ENCODE measurements at places on chromosomes 6 and 20. TPM values are rescaled to one million over a fixed set of nuclear protein-coding genes. Genes with fewer than 3 reads are reported as not detected.

Gene SH3BGRL2
- total RNA-seq: 32.8 TPM

Gene TTLL9
- total RNA-seq: 0.34 TPM

Gene RAB44
- 1.2 TPM for total RNA-seq

Gene KCNK17
- total RNA-seq: 0.17 TPM

Gene RFX6
- not detected for total RNA-seq

Gene AVP
- total RNA-seq: not detected

Gene AGPAT1
- 76.7 TPM for total RNA-seq

Gene CAGE1
- not detected for total RNA-seq

Gene LY6G6C
- total RNA-seq: not detected

DNA sequence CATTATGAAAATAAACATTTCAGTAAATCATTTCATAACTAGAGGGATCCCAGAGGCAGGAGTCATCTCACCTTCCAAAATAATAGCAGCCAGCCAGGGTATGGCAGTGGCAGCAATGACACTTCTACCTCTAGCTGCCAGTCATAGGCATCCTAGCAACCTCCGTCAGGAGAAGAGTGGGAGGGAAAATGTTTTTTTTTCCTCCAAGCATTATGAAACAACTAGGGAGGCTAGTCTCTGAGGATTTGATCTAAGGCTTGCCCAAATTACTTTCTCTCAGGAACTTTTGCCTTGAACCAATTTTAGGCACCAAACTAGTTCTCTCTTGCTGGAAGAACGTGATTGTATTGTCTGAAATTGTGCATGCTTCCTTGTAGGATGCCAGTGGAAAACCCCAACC is 208.7 kb upstream of the PREP start:
- DNase-seq: no peak

DNA sequence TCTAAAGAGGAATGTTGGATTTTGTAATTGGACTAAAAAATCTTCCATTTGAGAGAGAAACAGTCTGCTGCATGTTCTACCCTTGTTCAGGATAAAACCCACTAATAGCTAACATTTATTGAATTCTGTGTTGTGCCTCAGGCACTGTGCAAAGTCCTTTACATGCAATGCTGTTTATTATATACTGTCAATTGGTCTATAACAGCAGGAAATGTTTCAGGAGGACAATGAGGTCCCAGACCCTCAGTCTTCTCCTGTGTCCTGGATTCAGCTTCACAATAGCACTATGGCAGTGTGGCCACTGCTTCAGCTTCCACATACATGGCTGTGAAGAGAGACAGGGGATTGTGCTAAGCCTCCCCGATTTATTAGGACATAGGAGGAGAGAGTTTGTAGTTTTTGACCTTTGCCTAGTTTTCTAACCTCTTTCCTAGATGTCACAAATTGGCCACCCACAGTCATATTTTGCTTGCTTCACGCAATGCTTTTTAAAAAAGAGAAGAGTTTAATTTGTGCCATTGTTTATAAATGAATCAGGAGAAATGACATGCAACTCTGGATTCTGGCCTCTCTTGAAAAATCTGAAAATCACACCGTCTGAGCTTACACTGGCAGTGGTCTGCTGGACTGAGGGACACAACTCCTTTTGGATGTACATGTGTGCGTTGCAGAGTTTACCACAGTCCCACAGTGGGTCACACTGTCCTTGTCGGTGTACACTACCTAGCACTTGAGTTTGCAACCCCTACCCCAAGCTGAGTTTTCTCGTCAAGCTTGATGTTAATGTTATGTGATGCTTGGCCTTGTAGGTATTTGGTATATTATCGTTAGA is 11.3 kb downstream of the PTPN1 start:
- DNase-seq: no peak

DNA sequence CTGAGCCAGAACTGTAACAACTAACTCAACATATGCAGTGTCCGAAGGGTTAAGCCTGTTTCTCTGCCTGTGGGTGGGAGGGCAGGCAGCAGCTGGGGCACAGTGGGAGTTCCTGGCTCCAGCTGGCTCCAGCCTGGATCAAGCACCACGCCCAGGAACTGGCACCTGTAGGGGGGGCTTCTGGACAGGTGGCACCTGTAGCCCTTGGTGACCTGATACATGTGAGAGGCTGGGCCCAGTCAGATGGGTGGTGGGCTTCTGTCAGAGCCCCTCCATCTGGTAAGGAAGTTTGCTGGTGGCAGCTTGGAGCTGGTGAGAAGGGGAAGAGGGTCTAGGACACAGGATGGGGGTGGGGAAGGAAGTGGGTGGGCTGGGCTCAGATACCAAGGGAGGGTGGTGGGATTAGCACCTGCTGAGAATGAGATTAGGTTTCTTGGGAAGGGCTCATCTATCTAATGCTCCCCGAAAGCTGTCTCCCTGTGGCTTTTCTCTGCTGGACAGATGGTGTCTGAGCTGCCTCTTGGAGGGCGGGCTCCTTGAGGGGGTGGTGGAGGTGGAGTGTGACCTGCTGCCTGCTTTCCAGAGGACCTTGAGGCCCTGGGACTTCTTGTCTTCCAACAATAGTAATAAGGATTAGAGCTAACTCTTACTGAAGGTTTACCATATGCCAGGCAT is 28.5 kb downstream of the BCL2L1 start:
- no peak for DNase-seq

GRCh38 chr6:151632415-151632987 is 138.7 kb downstream of the CCDC170 start:
- DNase-seq: no peak

DNA sequence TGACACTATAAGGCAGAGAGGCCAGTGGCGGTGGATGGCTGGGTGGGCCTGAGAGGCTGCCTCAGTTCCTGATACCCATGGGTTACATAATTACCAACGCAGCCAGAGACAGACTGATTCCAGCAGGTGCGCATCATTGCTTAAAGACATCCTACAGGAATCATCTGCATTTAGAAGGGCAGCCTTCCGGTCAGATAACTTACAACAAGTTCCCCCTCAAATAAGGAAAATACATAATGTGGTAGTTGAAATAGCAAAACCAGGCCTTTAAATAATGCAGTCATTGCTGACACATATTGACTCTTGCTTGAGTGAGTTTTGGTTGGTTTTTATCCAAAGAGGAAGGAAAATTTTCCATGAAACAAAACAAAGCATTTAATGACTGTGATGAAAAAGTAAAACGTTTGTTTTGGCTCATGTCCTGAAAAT is 81.9 kb downstream of the SIM1 start:
- DNase-seq: no peak

GRCh38 chr6:17278289-17279063 is 2.7 kb upstream of the RBM24 start:
- no peak for DNase-seq

GRCh38 chr20:50594591-50595432 is 84.6 kb downstream of the PTPN1 start:
- no peak for DNase-seq

- DNase-seq: no peak
These were observed 8.7 kb upstream of the ADGRG6 start for GRCh38 chr6:142293121-142293520.

DNA sequence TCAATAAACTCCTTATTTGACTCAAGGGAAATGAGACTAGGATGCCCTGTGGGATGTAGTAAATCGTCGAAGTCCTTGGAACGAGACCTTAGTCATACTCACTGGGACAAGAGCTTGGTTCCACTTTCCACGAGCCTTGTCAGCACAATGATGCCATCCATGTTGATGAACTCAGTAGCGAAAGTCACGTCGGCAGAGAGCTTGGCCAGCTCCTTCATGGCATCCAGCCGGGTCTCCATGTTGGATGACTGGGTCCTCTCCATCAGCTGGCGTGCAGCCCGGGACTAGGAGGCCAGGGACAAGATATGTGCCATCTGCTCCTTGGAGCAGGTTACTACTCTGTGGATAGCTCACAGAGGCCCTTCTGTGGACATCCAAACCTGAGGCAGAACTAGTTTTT is 17.5 kb downstream of the ELMO2 start:
- no peak for DNase-seq

GRCh38 chr6:139702706-139703105 is 328.3 kb upstream of the CITED2 start:
- DNase-seq: no peak

GRCh38 chr6:148455674-148456558 is 113.3 kb downstream of the SASH1 start:
- no peak for DNase-seq

DNA sequence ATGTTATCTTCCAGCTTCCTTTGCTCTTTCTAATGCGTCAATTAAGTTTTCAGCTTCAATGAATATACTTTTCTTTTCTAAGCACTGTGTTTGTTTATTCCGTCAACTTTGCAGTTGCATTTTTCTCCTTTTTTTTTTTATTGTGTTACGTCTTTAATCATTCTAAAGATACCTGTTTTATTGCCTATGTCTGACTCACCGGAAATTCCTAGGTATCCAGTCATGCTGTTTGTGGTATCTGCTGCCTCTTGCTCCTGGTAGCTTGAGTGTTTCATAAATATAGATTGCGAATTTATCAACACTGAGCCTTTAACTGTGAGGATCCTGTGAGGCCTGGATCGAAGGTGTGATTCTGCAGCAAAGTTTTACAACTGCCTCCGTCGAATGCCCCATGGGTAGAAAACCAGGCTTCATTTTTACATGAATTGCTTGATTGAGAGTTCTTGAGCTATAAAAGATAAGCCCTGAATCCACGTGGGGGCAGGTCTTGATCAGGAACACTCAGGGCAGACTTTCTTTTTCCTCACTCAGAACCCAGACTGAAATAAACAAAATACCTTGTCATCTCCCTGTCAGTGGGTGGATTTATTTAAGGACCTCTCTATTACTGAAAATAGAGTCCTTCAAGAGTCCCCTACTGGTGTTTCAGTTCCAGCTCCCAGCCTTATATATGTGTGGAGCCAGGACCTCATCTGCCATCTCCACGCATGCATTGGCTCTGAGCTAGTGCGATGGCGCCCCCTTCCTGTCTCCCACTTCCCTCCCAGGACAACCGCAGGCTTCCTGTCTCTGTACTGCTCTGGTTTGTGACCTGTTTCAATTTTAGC is 60.1 kb upstream of the LRRC1 start:
- peak; percentile 62 for DNase-seq

DNA sequence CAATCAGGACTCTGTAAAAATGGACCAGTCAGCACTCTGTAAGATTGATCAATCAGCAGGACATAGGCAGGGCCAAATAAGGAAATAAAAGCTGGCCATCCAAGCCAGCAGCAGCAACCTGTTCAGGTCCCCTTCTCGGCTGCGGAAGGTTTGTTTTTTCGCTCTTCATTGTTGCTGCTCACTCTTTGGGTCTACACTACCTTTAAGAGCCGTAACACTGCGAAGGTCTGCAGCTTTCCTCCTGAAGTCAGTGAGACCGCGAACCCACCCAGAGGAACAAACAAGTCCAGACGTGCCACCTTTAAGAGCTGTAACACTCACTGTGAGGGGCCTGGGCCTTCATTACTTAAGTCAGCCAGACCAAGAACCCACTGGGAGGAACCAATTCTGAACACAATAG is 223.2 kb upstream of the EXOC2 start:
- no peak for DNase-seq

DNA sequence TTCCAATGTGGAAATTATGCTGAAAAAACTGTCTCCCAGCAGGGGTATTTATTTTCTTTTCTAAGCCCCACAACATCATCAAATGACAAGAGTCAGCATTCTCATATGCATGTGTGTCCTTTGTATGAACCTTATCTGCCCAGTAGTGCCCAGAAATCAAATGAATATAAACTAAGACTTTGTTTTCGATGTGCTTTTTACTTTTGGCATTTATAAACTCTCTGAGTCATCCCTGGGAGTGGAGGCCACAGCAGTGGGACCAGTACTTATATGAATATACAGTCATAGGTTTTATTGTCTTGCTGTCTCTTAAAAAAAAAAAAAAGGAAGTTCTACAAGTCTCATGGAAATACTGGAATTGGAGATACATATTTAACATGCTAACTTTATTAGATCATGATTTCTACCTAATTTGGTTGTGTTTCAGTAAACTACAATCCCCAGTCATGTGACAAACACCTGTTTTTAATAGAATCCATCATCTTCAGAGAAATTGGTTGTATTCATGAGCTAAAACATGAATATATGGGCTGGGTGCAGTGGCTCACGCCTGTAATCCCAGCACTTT is 99.2 kb upstream of the TMEM181 start:
- no peak for DNase-seq

GRCh38 chr6:3299221-3299620 is 40.5 kb downstream of the PSMG4 start:
- DNase-seq: no peak
